Activated CD8-positive, alpha-beta memory T cell treated with anti-CD3 and anti-CD28 coated beads, Interleukin-2, amount 10 ng/mL, durations not matched to agents 7 days and 5 days (primary cell): ENCODE measurements at places on chromosomes 16 and 17.

DNA sequence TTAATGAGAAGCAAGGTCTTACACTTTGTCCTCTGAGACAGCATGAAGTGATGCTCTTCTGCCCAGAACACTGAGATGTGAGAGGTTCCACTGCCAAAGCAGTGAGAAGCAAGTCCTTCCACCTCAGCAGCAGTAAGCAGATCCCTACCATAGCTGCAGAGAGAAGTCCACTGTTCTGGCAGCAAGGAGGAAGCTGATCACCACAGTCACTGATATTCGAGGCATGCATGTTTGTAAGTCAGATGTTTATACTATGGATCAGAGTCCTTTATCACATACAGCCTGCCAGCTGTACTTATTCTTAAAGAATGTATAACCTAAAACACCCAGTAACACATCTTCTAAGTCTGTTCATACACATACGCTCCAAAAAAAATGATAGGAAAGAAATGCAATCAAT is 18.2 kb upstream of the METTL2A start:
- no peaks in the 10 kb centered on the region for H3K4me1 ChIP-seq
- no peak overlapping the region for H3K27ac ChIP-seq
- no peak overlapping the region for H3K4me3 ChIP-seq
- DNase-seq: no peak
- peaks cover 28% of the 10 kb centered on the region for H3K27me3 ChIP-seq

DNA sequence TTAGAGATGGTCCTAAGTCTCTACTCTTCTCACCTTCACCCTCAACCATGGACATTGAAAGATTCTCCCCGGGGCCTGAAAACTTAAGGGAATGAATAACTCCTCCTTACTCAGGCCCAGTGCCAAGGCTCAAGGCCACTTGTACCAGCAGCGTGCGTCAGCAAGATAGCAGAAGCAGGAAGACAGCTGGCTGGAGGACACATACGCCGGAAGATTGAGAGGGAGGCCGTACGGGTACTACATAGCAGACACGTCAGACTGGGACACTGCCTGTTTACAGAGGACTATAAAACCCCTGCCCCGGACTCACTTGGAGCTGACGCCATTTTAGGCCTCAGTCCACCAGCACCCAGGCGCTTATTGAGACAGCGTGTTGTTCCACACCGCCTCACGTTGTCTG is 75.8 kb upstream of the MED13 start:
- peaks cover 2% of the 10 kb centered on the region for H3K36me3 ChIP-seq
- peaks cover 7% of the 10 kb centered on the region for H3K4me1 ChIP-seq
- DNase-seq: no peak
- H3K4me3 ChIP-seq: no peak overlapping the region
- H3K27me3 ChIP-seq: peaks cover 26% of the 10 kb centered on the region

DNA sequence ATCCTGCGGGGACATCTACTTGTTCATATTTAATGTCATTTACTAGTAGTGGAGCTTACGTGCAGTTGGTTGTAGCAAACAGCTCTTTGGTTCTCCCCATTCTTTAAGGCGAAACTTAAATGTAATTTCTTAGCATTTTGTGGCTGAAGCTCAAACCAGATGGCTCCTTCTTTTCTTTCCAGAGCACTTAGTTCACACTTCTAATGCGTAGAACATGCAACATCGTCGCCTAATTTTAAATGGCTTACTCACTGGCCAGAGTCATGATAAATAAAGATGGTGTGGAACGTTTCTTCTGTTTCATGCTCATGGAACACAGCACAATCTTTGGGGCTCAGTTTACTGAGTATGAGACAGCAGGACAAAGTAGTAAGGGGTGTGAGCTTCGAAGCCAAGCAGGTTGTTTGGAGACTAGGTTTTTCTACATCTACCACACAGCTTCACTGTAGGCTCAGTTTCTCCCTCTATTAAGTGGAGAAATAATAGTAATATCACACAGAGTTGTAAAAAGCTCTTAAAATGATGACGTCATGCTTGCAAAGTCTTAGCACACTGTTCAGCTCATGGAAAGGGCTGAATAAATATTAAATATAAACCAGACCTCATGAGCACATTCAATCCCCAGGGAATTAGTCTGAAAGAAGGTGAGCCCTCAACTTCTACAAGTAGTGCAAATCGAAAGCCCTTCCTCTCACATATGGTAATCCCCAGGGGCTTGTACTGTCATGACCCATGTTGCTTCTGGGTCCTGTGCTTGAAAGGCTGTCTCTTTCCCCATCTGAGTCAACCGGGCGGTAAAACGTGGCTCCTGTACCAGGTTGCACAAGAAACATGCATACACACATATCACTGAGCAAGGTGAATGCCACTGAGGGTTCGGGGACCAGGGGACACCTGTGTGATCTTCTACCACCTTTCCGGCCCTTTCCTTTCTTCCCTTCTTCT is 384.3 kb downstream of the CDH13 start:
- H3K27me3 ChIP-seq: no peaks in the 10 kb centered on the region
- no peaks in the 10 kb centered on the region for H3K36me3 ChIP-seq
- no peaks in the 10 kb centered on the region for H3K4me1 ChIP-seq
- no peak overlapping the region for H3K4me3 ChIP-seq
- no peak for DNase-seq
- H3K27ac ChIP-seq: no peak overlapping the region

DNA sequence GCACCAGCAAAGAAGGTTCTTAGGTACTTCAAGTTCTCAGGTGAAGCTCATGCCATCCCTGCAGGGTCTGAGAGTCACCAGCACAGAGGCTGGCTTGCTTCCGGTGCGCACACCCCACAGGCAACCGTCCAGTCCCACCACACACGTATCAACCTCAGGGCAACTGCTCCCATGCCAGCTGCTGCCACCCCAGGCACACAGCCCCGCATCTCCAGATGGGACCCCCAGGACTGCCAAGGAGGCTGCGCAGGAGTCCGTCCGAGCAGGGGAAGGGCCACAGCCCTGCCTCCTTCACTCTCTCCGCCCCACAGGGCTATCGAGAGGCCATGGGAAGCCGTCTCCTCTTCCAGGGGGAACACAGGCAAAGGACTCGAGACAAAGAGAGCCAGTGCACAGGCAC is 13.3 kb downstream of the KIFC3 start:
- no peaks in the 10 kb centered on the region for H3K36me3 ChIP-seq
- no peaks in the 10 kb centered on the region for H3K4me1 ChIP-seq
- no peak overlapping the region for H3K4me3 ChIP-seq
- H3K27me3 ChIP-seq: no peaks in the 10 kb centered on the region
- H3K27ac ChIP-seq: no peak overlapping the region

GRCh38 chr16:8905168-8905762 is 23.1 kb downstream of the LITAFD start:
- peaks cover 69% of the 10 kb centered on the region for H3K36me3 ChIP-seq
- H3K27me3 ChIP-seq: no peaks in the 10 kb centered on the region
- no peak overlapping the region for H3K27ac ChIP-seq
- H3K4me3 ChIP-seq: no peak overlapping the region

DNA sequence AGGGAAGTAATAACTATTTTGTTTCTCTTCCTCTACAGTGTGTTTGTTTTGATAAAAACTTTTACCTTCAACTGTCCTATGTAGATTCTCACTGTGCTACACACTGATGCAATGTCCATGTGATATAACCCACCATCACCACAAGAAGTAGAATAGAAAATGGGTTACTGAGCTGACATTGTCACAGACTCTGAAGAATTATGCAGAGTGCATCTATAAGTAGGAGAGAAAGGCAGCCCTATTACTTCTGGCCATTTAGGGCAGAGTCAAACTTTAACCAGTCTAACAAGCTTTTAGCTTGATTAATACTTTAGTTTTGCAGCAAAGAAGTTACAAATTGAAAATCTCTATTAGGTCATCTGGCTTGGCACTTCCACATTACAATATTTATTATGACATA is 354.0 kb upstream of the CDH8 start:
- H3K4me3 ChIP-seq: no peak overlapping the region
- no peaks in the 10 kb centered on the region for H3K27me3 ChIP-seq
- no peak overlapping the region for H3K27ac ChIP-seq
- no peaks in the 10 kb centered on the region for H3K36me3 ChIP-seq
- DNase-seq: no peak
